ENCODE measurements at places on chromosomes 3 and 15.

DNA sequence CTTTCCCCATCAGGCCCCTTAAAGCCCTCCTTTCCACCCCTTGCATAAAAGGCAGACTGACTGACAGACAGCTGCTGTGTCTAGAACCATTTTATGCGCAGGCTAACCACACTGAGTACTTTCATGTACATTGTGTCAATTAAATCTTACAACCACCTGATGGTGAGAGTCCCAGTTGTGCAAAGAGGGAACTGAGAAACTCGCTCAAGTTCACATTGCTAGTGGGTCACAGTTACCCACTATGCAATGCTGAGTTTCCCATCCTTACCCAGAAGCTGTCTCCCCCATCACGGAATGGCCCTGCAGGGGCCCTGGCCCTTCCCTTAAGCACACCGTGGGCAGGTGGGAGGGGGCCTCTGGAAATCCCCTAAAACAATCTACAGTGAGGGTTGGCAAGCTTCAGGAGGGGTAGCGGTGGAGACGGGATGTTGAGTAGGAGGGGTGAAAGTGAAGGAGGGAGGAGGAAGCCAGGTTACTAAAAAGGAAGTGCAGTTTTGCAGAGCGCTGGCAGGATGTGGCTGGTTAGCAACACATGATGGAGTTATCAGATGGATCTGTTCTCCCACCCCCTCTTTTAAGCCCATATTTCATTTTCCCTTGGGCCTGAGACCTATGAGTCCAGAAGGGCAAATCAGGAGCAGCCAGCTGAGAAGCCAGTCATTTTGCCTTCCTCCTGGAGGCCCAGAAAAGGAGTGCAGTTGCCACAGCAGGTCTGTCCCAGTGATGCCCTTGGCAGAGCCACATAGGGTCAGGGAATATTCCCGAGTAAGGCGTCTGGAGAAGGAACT, 30.0 kb downstream of the STARD5 start:
- no peak for DNase-seq

GRCh38 chr15:58387130-58387529, 44.7 kb upstream of the LIPC start:
- peak; percentile 48 for DNase-seq

GRCh38 chr3:59798372-59799086, 748.7 kb upstream of the CFAP20DC start:
- no peak for DNase-seq

- peak; percentile 26 for DNase-seq
Measured at GRCh38 chr3:115710799-115711198, 87.5 kb downstream of the GAP43 start.

DNA sequence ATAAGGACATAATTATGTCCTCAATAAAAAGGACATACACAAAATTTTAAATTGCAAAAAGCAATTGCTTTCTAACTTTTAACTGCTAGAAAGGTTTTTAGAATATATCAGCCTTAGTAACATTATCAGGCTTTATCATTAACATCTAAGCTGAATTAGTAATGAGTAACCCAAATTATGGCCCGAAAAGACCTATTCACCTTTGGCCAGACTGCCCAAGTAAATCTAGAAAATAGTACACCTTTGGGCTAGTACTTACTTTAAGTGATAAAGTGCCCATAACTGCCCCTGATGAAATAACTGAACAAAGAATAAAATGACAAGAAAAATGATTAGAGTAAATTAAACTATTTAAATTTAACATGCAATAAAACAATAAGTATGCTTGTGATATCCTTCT, 117.2 kb downstream of the TBL1XR1 start:
- no peak for DNase-seq

DNA sequence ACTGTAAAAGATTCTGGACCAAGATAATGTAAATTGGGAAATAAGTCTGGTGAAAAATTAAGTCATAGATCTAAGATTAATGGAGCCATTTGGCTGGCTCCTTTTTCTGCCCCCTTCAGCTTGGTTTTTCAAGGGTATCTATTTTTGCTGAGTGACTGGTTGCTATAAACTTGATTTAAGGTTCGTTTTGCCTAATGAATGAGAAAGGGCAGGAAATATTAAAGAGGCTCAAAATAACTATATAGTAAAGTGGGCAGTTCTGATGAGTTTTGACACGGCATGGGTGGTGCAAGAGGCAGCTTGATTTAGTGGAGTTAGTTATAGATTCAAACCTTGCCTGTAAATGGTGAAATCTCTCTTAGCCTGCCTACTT, 140.7 kb downstream of the STAC start:
- DNase-seq, result no peak

DNA sequence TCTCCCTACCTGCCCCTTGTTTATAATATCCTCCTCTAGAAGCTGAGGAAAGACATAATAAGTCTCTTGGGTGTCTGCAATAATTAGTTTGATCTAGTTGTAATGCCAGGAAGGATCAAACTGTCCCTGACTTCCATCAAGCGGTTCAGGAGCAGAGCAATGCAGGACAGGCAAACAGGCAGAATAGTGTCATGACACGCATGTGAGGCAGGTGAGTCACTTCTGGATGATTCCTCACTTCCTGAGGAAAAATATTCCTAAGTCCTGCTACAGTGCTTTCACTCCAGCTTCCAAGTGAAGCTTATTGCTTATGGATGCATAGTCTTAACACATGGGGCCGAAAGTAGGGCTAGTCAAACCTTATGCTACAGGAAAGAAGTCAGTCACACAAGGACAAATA, 85.8 kb downstream of the GREM1 start:
- no peak for DNase-seq

DNA sequence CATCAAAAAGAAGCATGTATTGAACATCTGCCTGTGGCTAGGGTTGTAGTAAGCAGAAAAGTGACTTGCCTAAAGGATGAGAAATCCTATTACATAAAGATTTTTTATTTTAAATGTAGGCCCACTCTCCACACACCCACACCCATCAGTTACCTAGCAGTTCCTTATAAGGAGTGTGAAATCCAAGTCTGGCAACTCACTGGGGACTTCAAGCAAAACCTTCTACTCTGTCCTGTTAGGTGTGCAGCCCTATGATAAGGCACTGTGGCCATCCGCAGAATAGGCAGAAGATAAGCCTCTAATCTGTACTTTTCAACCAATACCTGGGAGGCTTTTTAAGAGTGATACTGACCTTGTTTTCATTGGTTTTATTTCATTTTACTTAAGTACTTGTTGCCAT, 52.7 kb upstream of the TJP1 start:
- no peak for DNase-seq

- peak; percentile 12 for DNase-seq
Measured at GRCh38 chr15:77650265-77650664, 17.6 kb upstream of the LINGO1 start.

GRCh38 chr15:70437882-70438451, 325.4 kb downstream of the UACA start:
- DNase-seq, result no peak

DNA sequence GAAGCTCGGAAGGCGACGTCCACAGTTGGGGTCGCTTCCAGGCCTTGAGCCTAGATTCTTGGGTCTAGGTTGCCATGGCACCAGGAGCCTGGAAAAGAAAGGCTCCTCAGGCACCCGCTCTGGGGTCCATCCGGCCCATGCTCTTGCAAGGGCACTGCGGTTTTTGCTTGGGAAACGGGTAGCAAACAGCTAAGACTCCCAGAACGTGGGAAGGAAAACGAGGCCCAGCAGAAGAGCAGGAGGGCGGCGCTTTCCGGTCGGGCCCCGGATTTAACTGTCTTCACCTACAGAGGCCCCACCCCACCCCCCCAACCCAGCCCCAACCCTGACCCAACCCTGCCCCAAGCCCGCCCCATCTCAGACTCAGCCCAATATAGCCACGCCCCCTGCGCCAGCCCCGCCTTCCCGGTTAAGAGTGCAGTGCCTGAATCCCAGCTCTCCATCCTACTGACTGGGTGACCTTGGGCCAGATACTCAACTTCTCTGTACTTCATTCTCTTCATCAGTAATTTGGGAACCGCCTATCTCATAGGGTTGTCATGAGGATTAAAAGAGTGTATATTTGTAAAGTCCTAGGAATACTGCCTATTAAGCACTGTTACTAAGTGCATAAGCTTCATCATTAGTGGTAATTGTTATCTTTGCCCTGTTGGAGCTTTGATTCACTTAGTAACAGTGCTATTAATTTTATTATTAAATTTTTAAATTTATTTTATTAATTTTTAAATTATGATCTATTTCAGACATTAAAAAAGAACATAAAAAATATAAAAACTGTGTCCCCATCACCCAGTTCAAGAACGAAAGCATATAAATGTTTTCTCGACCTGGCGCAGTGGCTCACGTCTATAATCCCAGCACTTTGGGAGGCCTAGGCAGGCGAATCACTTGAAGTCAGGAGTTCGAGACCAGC, 28.4 kb upstream of the SMAD6 start:
- peak; percentile 57 for DNase-seq

GRCh38 chr15:70147178-70147760, 49.6 kb upstream of the TLE3 start:
- no peak for DNase-seq

- DNase-seq, result peak; percentile 38
Measured at GRCh38 chr3:107629566-107629965, 106.8 kb downstream of the BBX start.

DNA sequence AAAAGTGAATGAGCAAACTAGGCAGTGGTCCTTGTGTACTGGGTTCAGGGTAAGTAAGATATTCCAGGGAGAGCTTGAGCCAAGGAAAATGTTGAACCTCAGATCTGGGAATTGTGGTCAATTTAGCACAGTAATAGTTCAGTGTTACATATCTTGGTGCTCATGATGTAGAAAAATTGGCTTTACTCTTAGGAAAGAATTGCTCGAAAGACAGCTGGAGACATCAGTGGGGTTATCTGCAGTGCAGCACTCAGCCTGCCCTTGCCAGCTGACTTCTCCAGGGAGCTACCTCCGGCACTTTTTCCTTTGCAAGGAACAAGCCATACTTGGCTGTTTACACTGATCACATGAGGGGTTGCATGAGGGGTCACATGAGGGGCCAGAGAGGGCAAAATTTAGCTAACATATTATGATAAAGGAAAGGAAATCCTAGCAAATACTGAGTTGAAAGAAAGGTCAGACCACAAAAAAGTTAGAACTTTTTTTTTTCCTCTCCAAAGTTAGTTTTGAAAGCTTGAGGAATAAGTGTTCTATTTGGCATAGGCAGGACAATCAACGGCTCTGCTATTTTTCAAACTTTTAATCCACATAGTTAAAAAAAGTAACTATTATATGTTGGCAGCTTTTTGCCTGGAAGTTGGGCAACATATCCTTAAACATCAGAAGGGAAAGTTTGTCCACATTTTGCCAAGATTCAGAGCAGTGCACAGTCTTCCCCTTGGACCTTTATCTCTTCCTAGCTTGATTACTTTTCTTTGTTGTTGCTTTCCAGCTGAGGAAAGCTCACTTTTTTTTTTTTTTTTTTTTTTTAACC, 92.4 kb downstream of the COL6A6 start:
- peak; percentile 28 for DNase-seq

GRCh38 chr15:90598031-90598577, 68.4 kb downstream of the CRTC3 start:
- DNase-seq, result peak; percentile 16

DNA sequence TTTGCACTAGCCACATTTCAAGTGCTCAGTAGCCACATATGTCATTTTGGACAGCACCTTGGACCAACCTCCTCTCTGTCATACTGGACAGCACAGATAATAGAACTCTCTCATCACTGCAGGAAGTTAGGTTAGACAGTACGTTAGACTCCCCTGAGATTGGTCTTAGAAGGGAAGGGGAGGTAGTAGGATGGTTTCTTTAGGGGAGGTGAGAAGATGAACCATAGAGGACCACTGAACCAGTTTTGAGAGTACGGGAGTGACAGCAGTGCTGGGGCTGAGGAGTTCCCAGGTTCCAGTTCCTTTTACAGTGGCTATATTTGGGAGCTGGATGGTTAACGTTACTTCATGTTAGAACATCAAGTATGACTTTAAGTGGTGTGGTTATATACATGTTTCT, 7.8 kb downstream of the LRCH3 start:
- DNase-seq, result no peak

GRCh38 chr3:155972885-155973584, 102.6 kb downstream of the GMPS start:
- DNase-seq, result no peak

DNA sequence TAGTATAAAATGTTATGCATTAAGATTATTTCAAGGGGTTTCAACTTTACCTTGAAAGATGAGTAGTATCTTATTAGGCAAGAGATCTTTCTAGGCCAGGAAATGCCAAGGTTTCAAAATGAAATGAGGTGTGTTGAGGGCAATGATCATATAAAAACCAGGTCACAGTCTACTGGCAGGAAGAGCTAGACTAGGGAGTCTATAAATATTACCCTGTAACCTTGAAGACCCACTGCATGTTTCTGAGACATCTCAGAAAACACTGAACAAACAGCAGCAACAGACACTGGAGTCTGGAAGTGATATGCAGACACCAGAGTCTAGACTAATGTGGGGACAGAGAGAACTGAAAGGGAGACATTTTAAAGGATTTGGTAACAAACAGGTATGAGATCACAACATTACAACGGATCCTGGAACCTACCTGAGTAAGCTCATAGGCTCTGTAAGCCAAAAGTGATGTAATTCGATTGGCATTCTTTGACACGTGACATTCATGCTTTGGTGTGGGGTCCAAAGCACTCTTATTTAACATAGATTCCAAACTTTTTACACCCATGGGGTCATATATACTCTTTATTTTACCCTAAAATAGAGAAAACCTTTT, 15.0 kb downstream of the TASOR start:
- DNase-seq, result no peak

GRCh38 chr3:23824699-23825444, 19.1 kb downstream of the UBE2E1 start:
- DNase-seq, result no peak

DNA sequence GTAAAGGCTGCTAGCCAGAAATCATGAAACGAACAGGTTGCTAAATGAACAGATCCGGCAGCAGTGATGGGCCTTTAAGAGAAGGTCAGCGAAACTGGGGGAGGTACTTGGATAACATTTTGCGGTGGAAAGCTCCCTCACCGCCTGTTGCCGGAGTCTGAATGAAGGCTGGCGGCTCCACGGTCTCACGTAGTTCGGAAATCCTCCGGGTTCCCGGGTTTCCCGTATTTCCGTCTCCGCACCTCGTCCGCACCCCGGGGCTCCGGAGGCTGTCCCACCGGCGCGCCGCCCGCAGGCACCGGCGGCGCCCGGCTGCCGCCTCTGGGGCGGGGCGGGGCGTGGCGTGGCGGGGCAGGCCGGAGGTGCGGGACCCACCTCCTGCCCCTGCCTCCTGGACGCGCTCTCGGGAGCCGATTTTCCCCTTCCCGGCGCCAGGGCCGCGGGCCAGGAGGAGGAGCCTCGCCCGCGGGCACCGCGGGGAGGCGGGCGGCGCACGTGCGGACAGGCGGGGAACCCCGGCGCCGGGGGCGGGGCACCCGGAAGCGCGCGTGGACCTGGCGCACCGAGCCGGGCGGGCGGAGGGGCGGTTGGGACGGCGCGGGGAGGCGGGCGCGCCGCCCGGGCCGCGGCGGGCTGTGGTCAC, at the start of gene ZDHHC23:
ZDHHC23 (plus strand) TSS at position 642 of the 643 bp plus-strand sequence. CDS start 790 bp downstream, outside the sequence.
- peak; percentile 55 for DNase-seq

DNA sequence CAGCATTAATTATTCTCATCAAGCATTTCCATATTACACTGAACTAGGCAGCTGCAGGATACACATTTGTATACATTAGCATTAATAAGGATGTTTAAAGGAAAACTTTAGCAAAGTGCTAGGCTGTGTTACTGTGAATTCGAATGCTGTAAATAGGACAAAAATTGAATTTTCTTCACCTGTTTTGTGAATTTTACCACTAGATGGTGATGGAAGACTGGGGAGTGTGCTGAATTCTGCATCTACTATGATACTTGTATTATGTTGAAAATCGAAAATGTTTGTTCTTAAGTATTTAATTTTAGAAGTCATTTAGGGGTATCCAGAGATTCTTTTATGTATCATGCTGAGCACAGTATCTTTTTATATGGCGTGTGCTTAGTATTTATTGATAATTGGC, 12.3 kb upstream of the P2RY14 start:
- DNase-seq, result peak; percentile 69
